ENCODE measurements at places on chromosomes 3 and 15. TPM values are rescaled to one million over a fixed set of nuclear protein-coding genes. Genes with fewer than 3 reads are reported as not detected.

DNA sequence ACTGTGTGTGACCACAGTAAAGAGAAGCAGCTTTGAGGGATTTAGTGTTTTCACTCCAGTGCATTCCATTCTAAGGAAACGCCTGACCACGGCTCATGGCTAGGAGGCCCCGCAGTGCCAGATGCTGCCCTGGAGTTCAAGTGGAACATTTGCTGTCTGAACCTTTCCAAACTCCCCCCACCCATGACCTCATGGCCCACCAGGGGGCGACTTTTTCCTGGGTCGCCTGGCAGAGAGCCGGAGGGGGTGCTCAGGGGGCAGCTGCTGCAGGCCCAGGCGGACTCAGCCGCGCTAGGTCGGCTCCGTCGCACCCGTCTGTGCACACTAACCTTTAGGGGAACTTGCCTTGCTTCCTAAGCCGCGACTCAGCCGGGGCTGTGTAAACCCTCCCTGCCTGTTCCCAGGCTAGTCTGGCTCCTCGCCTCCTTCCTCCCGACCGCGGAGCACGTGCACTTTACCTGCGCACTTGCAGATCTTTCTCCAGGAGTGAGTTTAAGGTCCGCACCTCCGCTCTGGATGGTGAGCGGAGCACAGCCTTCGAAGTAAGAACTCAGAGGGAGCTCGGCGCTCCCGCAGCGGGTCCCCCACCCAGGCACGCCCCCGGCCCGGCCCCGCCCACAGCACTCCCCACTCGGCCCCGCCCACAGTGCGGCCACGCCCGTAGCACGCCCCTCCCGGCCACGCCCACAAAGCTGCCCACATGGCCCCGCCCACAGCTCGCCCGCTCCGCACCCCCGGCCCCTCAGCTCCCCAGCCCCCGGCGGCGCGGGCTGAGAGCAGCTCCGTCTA is at the start of gene OCA2:
Gene OCA2, minus strand, starts transcription at position 550 of the 789 bp plus-strand sequence. CDS start 17,441 bp downstream, outside the sequence.
- DNase-seq: no peak

FEZF2 gene
- not detected for total RNA-seq

GCNT3 gene
- not detected for total RNA-seq

DNA sequence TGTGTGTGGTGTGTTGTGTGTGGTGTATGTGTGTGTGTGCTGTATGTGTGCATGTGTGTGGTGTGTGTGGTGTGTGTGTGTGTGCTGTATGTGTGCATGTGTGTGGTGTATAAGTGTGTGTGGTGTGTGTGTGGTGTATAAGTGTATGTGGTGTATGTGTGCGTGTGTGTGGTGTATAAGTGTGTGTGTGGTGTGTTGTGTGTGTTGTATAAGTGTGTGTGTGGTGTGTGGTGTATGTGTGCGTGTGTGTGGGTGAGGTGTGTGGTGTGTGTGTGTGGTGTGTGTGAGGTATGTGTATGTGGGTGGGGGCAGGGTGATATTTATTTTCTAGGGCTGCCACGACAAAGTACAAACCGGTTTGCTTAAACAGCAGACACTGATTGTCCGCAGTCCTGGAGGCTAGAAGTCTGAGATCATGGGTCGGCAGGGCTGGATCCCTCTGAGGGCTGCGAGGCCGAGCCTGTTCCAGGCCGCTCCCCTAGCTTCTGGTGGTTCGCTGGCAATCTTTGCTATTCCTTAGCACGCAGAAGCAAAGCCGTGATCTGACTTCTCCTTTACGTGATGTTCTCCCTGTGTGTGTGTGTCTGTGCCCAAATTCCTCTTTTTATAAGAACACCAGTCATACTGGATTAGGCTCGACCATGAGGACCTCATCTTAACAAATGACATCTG is 160.2 kb downstream of the XXYLT1 start:
- no peak for DNase-seq

- no peak for DNase-seq
These were observed 1.9 kb upstream of the MEX3B start for GRCh38 chr15:82047453-82048400.

DNA sequence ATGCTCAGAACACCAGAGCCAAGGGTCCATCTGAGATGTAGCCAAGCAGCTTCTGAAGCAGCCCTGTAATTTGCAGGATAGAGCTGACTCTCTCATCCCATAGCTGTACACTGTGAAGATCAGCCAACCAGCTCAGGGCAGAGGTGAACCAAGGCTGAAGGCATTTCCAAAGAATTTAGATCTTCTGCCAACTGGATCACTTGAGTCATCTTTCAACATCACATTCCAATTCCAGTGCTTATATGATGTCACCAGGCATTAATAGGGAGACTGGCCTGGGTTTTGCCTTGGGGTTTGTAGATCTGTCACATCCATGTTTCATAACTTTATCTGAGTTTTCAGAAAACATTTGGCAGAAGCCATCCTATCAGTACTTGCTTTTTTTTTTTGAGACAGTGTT is 98.2 kb downstream of the NR2F2 start:
- no peak for DNase-seq

- no peak for DNase-seq
These were observed 18.1 kb downstream of the FAM81A start for GRCh38 chr15:59456114-59456513.
